Stimulated activated CD4-positive, alpha-beta T cell treated with anti-CD3 and anti-CD28 coated beads, Interleukin-15, amount 100 ng/mL, for 48 hours (primary cell): ENCODE measurements at places on chromosomes 4 and X.

- no peak for DNase-seq
Measured at GRCh38 chrX:113906168-113906567, 677.7 kb upstream of the HTR2C start.

GRCh38 chrX:71556036-71556435 lies 22.2 kb upstream of the GCNA start:
- DNase-seq, result no peak

DNA sequence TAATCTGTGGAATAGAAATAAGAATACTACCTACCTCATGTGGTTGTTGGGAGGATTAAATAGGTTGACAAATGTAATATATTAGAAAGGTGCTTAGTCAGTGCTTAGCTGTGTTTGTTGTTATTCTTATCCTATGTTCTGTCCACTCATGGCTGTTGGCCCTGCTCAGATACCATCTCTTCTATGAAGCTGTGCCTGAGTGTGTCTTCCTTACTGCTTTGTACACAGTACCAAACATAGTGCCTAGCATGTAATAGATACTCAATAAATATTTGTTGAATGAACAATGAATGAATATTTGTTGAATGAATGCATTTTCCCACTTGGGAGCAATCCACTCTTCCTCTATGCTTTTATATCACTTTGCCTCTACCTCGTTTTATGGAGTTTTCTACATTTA lies 57.2 kb downstream of the NHS start:
- no peak for DNase-seq

GRCh38 chr4:64774626-64775025 lies 365.4 kb upstream of the TECRL start:
- no peak for DNase-seq

GRCh38 chrX:10608099-10608498 lies 12.3 kb downstream of the MID1 start:
- DNase-seq, result no peak

GRCh38 chr4:25107827-25108516 lies 52.3 kb downstream of the SEPSECS start:
- no peak for DNase-seq

- no peak for DNase-seq
Measured at GRCh38 chr4:146269228-146269653, 54.9 kb downstream of the REELD1 start.

GRCh38 chrX:2526390-2526789 lies 25.6 kb upstream of the DHRSX start:
- DNase-seq, result no peak

GRCh38 chrX:152810403-152810802 lies 20.2 kb downstream of the CETN2 start:
- no peak for DNase-seq

GRCh38 chr4:84498203-84498934 lies 723 bp downstream of the NKX6-1 start:
- DNase-seq, result no peak

- no peak for DNase-seq
Measured at GRCh38 chr4:126271292-126271691, 956.5 kb downstream of the FAT4 start.

- DNase-seq, result no peak
Measured at GRCh38 chr4:153215921-153216320, 11.7 kb downstream of the TRIM2 start.

- DNase-seq, result no peak
Measured at GRCh38 chr4:174521800-174522182, 497 bp downstream of the HPGD start.

DNA sequence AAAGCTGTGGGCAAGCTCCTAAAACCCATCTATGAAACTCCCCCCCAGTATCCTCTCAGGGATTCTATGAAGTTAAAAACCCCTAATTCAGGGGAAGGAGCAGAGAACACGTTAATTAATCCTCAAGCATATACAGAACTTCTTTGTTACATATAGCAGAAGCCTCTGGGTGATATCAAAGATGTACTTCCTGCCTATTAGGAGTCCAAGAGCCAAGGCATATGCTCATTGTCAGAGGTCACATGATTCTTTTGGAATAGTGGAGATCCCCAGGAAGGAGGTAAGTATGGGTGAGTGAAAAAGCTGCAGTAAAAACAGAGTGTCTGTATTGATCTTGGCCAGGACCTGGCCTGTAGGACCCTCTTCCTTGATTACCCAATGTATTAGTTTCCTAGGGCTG lies 2.9 kb upstream of the SPARCL1 start:
- DNase-seq, result no peak

DNA sequence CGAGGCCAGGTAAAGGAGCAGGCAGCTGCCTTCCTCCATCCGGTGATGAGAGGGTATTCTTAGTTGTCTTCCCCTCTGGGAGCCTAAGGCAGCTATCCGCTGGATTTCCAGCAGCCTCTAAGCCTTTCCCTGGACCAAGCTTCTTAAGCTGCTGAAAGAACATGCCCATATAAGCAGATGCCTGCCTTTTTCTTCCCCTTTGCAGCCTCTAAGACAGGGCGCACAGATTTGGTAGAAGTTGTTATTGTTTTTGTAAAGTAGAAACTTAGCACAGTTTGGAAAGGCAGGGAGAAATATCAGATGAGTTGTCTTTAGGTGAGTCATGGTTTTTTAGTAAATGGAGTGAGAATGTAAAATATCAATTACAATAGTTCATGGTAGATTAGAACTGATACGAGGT lies 210.8 kb downstream of the ARHGAP10 start:
- no peak for DNase-seq

GRCh38 chrX:104343428-104344129 lies 88.8 kb upstream of the ESX1 start:
- no peak for DNase-seq

GRCh38 chr4:23060776-23061175 lies 368.0 kb downstream of the GBA3 start:
- no peak for DNase-seq

DNA sequence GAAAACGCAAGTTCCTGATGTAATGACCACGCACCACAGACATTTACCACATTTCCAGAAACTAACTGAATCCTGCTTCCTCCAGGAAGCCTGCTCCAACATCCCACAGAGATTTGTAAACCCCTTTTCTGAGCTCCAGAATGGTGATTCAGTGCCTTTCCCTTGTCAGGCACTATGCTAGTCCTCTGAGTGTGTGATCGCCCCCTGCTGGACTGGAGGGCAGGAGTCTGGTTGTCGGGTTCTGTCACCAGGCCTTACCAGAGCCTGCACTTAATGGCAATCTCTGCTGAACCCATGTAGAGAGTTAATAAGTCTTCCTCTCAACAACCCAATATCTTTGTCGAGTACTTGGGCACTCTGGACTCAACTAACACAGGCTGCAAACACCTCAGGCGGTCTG lies 14.5 kb upstream of the KDM5C start:
- DNase-seq, result peak; percentile 75

- DNase-seq, result no peak
Measured at GRCh38 chr4:139253713-139254112, 26.3 kb downstream of the MGARP start.

DNA sequence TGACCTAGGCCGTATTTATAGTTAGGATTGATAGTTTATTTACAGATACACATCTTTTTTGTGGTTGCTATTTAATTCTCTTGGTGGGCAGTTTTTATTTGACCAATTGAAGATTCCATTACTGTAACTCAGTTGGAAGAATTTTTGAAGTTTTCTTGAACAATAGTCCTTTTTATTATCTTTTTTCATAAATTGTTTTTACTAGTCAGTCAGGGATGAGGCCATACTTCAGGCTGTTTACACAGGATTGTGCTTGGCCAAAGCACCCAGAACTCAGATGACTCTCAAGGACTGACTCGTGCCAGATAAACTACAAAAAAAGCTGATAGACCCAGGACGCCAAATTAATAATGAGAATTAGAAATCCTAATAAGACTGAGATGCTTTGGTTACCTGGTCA lies 7.0 kb downstream of the HERC3 start:
- no peak for DNase-seq

DNA sequence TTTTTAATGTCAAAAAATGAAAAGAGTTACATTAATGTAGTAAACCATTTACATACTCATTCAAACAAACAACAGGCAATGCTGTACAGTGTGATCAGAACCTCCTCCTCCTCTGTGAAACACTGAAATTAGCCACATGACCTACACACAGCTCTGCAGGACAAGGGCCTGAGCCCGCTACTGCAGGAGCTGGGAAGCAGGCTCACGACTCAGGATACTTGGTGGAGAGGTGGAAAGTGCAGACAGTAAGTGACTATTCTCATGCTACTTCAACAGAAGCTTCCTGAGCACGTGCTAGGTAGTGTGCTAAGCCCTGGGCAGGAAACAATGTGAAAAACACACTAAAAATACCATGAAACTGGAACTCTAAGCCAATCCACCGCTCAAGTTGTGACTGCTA lies 56.8 kb downstream of the TAPT1 start:
- DNase-seq, result no peak

GRCh38 chrX:43218198-43218597 lies 437.9 kb upstream of the MAOA start:
- DNase-seq, result no peak

DNA sequence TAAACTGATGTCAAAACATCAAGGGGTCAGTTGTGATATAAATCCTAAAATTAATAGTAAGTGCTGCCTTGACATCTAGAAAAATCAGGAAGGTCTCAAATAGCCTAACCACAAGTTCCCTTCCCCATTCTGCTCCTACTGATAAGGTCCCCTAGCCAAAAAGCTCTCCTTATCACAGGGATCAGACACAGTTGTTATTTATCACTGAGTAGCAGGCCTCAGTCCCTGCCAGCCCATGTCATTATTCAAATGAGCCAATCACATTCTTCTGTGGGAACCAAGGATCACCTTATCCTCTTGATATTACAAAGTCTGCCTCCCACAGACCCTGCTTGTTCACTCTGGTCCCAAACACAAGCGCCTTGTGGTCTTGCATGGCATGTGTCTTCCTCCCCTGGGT lies 23.3 kb upstream of the TMEM255A start:
- DNase-seq, result no peak

DNA sequence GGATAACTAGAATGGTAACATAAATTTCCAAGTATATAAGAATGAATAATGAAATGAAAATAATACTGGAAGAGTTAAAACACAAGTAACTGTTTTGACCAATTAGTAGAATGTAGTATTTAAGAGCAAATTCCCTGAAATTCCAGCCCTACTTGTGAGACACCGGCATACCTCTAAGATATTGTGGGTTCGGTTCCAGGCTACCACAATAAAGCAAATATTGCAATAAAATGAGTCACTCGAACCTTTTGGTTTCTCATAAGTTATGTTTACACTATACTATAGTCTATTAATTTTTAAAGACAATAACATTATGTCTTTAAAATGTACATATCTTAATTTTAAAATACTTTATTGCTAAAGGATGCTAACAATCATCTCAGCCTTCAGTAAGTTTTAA lies 15.2 kb upstream of the IQCM start:
- no peak for DNase-seq

GRCh38 chr4:18691431-18692200 lies 670.1 kb upstream of the LCORL start:
- DNase-seq, result no peak

- no peak for DNase-seq
Measured at GRCh38 chr4:39330353-39330752, 35.8 kb downstream of the RFC1 start.

GRCh38 chrX:139203651-139204570 lies 326.6 kb upstream of the F9 start:
- no peak for DNase-seq

- DNase-seq, result no peak
Measured at GRCh38 chr4:140253556-140254027, 99.6 kb upstream of the MAML3 start.

GRCh38 chrX:17521871-17522693 lies 147.1 kb downstream of the NHS start:
- no peak for DNase-seq

DNA sequence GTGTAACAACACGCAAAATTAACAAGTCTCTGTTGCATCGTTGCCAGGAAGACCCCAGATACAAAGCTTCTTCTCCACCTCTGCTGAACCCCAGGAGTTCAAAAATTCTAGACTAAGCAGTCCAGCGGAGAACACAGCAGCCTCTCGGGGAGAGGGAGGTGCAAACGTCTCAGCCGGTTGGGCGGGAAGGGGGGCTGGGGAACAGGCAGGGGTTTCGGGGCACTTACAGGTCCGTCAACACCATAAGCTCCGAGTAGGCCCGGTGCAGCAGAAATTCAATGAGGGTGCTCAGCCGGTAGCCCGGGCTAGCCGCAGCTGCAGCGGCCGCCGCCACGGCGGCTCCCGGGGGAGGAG lies 394 bp downstream of the MED14 start:
- peak; percentile 11 for DNase-seq

DNA sequence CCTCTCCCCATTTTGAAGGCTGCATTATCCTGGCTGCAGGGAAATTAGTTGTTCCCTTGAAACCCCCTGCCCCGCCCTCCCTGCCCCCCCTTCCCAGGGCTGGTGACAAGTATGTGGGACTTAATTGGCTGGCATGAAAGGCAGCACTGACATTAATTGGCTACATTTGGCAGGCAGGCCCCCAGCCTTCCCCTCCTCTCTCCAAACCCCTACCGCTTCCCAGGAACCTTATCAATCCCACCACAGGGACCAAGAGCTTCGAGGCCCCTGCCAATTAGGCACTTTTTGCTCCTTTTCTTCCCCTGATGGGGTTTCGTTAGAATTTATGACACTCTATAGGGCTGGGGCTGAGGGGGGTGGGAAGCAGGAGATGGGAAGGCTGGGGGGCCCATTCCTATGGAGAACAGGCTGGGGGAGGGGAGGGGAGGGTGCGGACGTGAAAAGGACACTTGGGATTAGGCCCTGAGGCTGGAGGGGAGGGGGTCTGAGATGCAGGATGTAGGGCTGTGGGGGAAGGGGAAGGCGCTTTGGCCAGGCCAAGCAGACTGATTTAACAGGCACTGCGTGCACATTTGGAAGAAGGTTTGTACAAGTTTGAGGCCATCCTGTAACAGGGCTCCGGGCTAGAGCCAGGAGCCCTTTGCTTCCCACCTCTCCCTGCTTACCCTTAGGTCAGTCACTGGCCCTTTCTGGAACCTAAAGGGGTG lies 52.2 kb downstream of the EFNB1 start:
- no peak for DNase-seq

DNA sequence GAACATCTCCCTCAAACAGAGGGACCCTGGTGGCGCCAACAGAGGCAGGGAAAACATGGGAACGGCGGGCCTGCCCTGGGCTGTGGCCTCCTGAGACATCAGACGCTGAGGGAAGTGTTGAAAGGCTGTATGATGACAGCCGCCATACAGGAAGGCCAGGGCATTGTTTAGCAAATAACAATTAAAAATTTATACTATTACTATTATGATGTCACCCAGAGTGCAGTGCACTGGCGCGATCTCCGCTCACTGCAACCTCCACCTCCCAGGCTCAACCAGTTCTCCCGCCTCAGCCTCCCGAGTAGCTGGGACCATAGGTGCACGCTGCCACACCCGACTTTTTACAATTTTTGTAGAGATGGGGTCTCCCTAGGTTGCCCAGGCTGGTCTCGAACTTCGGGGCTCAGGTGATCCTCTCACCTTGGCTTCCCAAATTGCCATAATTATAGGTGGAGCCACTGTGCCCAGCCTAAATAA lies 54.6 kb downstream of the CPZ start:
- no peak for DNase-seq

GRCh38 chr4:26238778-26239679 lies 81.8 kb upstream of the RBPJ start:
- no peak for DNase-seq
